Retina (tissue), 1 donor: ENCODE measurements at places on chromosomes 5 and 9.

DNA sequence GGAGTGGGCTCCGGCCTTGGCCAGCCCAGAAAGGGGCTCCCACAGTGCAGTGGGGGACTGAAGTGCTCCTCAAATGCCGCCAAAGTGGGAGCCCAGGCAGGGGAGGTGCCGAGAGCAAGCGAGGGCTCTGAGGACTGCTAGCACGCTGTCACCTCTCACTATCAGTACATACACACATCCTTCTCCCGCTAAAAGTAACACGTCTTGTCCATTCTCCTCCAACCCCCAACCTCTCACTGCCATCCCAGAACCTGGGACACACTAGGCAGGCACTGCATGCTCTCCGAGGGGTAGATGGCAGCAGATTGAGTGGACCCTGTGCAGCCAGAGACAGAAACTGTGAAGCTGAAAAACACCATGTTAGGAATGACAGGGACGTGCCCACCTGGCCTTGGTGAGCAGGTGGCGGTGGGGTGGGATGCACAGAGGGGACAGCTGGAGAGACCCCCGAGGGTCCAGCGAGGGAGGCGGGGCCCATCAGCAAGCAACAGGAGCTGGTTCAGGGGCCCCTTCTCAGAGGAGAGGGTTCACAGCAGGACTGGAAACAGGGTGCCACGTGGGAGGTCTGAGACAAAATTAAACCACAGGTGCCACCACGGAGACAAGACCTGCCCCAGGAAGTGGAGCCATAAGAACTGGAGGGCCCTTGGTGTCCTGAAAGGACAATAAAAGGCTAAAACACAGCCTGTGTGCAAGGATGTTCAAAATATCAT lies 16.9 kb downstream of the SEMA4D start:
- no peak for DNase-seq

DNA sequence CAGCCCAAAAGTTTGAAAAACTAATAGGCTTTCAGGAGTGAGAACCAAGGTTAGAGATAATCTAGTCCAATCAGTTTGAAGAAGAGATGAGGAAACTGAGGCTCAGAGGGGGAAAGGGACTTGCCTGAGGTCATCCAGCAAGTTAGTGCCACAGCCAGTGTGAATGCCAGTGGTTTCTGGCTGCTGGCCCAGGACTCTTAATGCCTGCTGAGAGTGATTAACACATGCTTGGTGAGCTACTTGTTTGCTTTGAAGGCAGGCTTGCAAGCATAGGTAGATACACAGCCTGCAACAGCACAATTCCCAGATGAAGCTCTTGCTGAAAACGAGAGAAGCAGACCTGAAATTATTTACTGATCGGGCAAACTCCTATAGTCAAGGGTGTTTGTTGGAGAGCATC lies 591.6 kb upstream of the SGCD start:
- no peak for DNase-seq

- DNase-seq: peak; percentile 85
Observed at GRCh38 chr5:165630261-165630778, 2124.9 kb downstream of the MAT2B start.

- DNase-seq: no peak
Observed at GRCh38 chr5:200985-201384, 9.7 kb downstream of the LRRC14B start.

DNA sequence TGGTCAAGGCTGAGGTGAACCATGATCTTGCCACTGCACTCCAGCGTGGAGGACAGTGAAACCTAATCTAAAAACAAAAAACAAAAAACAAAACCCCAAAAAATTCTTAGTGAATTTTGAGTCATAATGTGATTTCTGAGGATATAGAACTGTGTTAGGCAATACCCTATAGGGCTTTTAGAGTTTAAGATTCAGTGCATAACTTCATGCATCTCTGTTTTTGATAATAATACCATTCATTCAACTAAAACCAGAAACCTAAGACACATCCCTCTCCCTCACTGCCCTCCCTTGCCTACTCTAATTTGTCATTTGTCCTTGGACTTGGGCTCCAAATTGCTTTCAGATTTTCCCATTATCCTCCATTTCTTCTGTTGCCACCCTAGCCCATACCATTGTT lies 405.7 kb upstream of the EDIL3 start:
- DNase-seq: no peak

- DNase-seq: no peak
Observed at GRCh38 chr5:32565145-32565544, 20.2 kb upstream of the SUB1 start.

DNA sequence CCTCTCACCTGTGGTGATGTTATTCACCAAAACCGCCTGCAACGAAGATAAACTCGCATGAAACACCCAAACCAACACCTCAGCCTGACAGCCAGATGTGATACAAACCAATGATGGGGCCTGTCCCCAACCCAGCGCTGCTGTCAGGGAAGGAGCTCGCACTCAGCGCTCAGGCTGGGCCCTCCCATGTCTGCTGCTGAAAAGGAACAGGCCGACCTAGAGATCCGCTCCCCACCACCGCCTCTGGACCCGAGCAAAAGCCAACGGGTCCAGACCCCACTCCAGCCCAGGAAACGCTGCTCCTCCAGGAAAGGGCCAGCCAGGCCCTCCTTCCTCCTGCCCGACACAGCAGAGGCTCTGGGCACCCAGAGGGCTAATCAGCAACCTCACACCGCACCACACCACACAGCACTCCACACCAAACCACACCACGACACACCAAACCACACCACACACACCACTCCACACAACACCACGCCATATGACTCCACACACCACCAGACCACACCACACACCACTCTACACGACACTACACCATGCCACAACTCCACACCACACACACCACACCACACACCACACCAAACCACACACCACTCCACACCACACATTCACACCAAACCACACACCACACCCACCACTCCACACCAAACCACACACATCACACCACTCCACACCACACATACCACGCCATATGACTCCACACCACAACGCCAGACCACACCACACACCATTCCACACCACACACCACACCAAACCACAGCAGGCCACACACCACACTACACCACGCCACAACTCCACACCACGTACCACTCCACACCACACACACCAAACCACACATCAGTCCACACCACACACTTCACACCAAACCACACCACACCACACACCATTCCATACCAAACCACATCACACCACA lies 46.5 kb downstream of the GOLM1 start:
- no peak for DNase-seq
